Sigmoid colon (tissue), 7 donors: ENCODE measurements at places on chromosomes 2 and 18. TPM values are rescaled to one million over a fixed set of nuclear protein-coding genes. Genes with fewer than 3 reads are reported as not detected.

CHRNG gene
- not detected for total RNA-seq

PARD3B gene
- 64.0 TPM for total RNA-seq

KIDINS220 gene
- total RNA-seq, result 111 TPM

MGAT4A gene
- 28.2 TPM for total RNA-seq

MAP2 gene
- total RNA-seq, result 21.8 TPM

TLX2 gene
- 1.9 TPM for total RNA-seq

GRCh38 chr2:62660087-62660486 is 45.4 kb upstream of the EHBP1 start:
- no peak for DNase-seq

DNA sequence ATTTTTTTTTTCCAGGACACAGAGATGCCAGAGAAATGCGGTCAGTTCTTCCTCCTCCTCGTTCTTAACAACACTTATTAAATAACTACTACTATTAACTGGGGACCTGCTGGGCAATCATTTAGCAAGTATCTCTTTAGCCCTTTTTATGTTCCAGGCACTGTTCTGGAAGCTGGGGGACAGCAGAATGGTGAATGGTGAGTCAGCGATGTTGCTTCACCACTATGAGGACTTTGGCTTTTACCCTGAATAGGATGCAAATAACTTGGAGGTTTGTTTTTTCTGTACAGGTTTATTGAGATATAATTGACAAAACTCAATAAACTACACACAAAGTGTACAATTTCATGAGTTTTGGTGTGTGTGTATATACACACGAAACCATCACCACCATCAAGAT is 179.9 kb upstream of the MSH6 start:
- DNase-seq, result no peak

DNA sequence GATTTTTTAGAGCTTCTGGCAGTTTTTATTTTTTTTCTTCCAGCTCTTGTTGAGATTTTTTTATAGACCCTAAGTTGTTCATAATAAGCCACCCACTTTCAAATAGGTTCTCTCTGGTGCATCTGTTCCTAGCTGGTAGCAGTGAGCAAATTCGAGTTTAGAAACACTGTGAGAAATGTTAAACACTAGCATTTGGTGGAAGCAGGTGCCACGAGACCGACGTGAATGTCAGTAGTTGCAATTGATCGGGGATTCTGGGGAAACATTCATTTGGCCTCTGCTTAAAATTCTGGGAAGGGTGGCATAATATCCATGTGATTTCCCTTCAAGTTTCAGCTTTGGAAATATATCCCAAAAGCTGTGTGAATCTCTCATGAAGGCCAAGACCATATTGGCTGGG is 435.0 kb downstream of the RNF144A start:
- no peak for DNase-seq

DNA sequence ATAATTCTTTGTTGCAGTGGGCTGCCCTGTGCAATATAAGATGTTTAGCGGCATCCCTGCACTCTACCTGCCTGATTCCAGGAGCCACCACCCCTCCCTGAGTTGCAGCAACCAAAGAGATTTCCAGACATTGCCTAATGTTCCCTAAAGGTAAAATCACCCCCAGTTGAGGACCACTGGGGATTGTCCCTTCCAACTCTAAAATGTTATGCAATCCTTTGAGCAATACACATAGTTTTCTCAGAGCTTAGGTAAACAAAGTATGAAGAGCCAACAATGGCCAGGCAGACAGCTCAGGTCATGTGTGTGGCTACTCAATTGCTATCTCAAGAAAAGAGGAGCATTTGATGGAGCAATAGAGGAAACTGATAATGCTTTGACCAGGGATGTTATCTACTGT is 87.0 kb downstream of the XDH start:
- DNase-seq, result no peak

GRCh38 chr2:241788572-241788971 is 11.9 kb downstream of the GAL3ST2 start:
- no peak for DNase-seq

GRCh38 chr2:202542142-202542541 is 92.6 kb upstream of the FAM117B start:
- no peak for DNase-seq

- DNase-seq, result peak; percentile 77
Measured at GRCh38 chr2:203656522-203657287, 49.7 kb upstream of the CD28 start.

DNA sequence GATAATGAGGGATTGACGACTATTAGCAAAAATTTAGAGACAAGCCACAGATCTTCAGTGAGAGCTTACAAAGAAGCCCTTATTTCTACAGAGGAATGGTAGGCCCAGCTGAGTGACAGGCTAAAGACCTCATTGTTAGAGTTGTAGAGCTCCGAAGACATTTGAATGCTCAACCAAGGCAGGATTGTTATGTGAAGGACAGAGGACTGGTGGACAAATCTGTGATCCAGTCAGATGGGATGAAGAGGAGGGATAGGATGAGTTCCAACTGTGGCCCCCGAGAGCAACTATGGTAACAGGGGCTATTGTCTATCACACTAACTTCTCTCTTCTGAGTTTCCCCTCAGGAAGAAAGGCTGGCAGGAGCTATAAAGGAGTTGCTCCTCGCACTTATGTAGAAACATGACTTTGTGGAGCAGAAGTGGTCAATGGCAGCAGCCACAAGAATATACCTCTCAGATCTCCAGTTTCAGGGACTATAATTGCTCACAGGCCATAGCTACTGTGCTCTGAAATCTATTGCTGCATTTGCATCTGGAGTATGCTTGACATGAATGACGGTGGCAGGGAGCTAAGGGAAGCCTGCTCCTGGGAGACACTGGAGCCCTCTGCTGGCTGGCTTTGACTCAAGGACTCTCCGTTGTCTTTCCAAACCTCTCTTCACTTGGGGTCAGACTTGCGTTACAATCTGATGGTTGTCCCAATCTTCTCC is 50.3 kb upstream of the GREB1L start:
- no peak for DNase-seq

DNA sequence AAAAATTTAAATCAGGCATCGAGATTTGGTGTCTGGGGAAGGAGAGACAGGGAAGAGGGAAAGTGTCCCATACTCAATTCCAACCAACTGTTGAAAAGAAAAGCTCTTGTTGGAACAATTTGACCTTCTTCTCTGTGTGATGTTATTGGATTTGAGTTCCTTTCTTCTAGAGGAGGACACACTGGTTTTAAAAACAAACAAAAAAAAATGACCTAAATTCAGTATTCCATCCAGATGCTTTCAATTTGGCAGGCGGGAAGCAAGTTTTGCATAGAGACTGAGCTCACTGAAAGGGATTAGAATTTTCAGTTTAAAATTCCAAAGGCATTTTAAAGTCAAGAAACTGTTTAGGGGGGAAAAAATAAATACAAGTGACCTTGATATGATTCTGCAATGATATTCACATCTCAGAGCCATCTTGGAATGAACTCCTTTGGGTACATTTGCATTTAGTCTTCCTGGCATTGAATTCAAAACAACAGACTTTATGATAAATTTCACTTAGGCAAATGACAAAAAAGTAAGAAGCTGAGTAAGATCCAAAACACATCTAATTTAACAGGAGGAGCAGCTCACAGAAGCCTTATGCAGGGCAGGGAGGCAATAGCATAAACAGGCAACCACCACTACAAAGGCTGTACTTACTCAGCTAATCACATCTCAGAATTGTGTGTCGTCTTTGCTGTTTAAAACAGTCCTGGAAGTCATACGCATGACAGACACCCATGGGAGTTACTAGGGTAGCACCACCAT is 126.8 kb downstream of the CDH20 start:
- DNase-seq, result no peak

- no peak for DNase-seq
Measured at GRCh38 chr18:42578792-42579191, 536.7 kb downstream of the RIT2 start.

DNA sequence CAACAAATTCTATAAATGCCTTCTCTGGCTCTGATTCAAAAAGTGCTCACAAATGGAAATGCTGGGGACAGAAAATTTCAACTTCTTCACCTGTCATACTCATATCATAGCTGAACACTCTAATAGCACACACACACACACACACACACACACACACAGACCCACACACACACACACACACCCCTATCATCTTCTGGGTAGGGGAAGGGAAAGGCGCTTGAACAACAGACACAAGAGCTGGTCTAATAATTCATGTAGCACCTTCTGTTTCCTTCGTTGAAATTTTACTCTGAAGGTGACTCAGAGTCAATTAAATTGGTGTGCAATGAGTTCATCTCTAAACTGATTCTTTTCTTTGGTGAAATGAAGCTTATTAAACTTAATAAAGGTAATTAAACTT is 32.9 kb downstream of the CD28 start:
- no peak for DNase-seq

DNA sequence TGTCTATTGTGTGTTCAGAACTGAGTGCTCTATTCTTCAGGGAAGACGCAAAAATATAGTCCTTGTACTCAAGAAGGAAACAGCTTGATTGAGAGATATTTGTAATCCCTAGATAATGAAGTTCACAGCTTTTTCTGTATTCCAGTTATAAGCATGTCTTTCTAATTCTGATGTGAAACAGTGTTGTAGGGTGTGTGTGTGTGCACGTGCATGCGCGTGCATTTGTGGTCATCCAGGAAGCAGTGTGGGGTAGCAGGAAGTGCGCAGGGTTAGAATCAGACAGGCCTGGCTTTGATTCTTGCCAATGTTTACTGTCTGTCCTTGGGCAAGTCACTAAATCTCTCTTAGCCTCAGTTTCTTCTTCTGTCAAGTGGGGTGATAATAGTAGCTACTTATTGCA is 87.9 kb downstream of the NPAS2 start:
- no peak for DNase-seq

DNA sequence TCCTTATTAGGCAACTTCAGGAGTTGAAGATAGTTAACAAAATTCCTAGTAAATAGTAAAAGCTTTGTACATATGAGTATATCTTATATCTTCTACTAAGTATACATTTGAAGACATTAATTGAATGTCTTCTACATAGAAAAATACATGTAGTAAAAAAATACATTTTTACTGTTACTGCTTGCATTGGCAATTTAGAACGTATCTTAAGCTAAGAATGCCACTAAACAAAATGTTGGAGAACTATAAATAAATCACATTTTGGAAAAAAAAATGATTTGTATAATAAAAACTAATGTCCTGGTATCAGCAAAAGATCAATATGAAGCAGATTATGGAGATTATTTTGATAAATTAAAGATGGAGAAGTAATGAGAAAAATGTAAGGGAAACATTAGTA is 434.2 kb upstream of the SLC8A1 start:
- no peak for DNase-seq
